ENCODE measurements at places on chromosomes 13 and 19. TPM values are rescaled to one million over a fixed set of nuclear protein-coding genes. Genes with fewer than 3 reads are reported as not detected.

DNA sequence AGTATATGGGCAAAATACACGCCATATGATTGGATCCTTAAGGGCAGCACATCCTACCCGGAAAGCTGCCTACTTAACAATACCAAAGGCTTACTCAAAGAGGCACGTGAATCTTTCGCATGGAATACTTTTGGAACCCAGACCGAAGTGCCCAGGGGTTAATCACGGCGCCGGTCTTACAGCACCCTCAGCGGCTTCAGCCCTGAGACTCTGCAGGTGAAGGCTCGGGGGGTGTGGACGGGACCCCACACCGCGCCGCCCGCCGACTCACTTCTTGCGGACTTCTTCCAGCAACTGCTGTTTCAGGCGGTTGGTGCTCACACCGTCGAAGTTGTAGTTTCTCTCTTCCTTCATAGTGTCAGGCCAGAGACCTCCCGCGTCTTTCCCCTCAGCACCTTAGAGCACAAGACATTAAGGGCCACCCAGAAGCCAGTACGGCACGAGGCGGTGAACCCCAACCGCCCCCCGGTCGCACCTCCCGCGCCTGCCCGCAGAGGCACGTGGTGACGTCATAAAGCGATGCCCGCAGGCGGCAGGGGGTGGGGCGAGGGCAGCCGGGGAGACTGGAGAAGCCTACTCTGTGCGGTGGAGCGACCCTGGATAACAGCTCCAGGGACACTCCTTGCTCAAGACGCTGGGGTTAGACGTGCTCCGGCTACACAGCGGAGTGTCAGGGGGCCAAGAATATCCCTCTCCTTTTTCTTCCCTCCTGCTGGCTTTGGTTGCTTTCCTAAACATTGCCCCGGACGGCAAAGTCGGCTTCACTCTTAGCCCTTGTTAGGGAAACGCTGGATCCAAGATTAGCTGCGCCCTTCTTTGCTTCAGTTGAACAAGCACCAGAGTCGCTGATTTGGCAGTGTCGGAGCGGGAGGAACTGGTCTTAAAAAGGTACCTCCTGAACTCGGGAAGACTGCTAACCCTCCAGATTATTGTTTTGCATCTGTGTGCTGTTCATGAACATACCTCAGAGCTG, at the start of gene CCDC169:
Gene CCDC169 (minus strand): TSS at position 449 of the 973 bp plus-strand sequence. CDS start 95 bp downstream, at position 354.
- peak; percentile 64 for DNase-seq

DNA sequence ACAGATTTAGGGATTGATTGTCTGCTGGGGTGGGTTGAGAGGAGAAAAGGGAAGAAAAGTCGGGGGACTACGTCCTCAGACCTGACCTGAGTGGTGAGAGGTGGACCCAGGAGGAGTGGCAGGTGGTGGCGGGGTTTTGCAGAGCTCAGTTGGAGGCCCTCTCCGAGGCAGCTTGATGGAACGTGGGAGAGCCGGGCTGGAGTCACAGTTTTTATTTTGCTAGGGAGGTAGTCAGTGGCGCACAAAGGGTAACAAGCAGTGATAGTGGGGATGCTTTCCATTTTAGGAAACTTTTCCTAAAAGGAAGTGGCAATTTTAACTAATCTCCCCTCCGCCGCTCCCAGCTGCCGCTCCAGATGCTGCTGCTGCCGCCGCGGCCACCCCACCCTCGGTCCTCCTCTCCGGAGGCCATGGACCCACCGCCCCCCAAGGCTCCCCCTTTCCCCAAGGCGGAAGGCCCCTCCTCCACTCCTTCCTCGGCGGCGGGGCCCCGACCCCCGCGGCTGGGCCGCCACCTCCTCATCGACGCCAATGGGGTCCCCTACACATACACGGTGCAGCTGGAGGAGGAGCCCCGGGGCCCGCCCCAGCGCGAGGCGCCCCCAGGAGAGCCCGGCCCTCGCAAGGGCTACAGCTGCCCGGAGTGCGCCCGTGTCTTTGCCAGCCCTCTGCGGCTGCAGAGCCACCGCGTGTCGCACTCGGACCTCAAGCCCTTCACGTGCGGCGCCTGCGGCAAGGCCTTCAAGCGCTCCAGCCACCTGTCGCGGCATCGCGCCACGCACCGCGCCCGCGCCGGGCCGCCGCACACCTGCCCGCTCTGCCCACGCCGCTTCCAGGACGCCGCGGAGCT, 1.1 kb upstream of the ZNF581 start:
- no peak for DNase-seq

DNA sequence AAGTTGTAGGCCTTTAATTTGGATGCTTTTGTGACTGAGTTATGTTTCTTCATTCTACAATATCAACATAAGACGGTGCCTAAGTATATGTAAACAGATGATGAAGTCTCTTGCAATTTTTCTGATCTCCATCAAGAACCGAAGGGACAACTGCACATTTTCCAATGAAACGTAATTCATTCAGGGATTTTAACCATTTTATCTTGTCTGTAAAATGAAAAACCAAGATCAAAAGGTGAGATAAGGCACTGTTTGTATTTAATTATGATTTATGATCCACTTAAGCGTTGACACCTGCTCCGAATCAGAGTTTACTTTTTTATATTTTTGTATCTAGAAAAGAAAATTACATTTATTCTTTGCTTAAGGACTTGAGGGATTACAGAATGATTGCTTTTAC, 556.8 kb upstream of the ARGLU1 start:
- no peak for DNase-seq

The MBD3L2 gene
- total RNA-seq = not detected

GRCh38 chr19:33085570-33086128, 4.7 kb downstream of the GPATCH1 start:
- no peak for DNase-seq
